Activated CD4-positive, alpha-beta T cell treated with anti-CD3 and anti-CD28 coated beads for 36 hours (primary cell): ENCODE measurements at places on chromosomes 1 and 21.
A peak's percentile ranks its signal among the peaks of the same experiment; 100 is the strongest.

- no peak for DNase-seq
Measured at GRCh38 chr21:23401278-23401677, 2206.0 kb downstream of the MRPL39 start.

- DNase-seq, result no peak
Measured at GRCh38 chr1:208510192-208510952, 266.2 kb upstream of the PLXNA2 start.

GRCh38 chr1:150551051-150551783 lies 2.0 kb downstream of the ADAMTSL4 start:
- peak; percentile 55 for DNase-seq

- no peak for DNase-seq
Measured at GRCh38 chr1:66452982-66453381, 81.0 kb upstream of the SGIP1 start.

- DNase-seq, result no peak
Measured at GRCh38 chr1:104238991-104239390, 489.3 kb downstream of the AMY1C start.

DNA sequence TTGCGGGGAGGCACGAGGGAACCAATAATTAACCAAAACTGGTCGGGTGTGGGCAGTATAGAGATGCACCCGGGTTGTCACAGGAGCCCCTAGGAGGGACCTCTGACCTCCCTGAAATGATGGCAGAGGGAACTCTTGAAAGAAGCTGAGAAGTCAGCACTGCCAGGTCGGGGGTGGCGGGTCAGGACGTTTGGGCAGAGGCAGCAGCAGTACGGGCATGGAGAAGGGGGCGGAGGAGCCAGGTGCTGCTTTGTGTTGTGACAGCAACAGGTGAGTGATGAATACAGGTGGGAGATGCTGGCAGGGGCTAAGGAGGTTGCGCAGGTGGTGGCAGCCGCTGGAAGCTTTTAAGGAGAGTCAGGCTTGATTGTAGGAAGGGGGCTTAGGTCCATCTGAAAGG lies 11.7 kb downstream of the TNFRSF1B start:
- DNase-seq, result no peak

GRCh38 chr1:6281511-6282402 lies 20.9 kb upstream of the GPR153 start:
- no peak for DNase-seq

DNA sequence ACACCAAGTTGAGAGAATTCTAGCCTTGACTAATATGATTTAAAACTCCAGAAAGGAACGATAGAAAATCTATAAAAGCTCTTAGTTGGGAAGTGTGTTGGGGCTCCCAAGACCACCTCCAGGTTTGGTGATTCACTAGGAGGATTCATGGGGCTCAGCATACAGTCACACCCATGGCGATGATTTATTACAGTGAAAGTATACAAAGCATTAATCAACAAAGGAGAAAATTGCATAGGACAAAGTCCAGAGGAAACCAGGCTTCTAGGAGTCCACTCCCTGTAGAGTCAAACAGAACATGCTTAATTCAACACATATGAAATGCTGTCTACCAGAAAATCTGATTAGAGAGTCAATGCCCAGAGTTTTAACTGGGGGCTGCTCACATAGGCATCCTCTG lies 4.8 kb downstream of the CDCA8 start:
- no peak for DNase-seq

- no peak for DNase-seq
Measured at GRCh38 chr21:36640174-36640720, 58.7 kb upstream of the SIM2 start.

DNA sequence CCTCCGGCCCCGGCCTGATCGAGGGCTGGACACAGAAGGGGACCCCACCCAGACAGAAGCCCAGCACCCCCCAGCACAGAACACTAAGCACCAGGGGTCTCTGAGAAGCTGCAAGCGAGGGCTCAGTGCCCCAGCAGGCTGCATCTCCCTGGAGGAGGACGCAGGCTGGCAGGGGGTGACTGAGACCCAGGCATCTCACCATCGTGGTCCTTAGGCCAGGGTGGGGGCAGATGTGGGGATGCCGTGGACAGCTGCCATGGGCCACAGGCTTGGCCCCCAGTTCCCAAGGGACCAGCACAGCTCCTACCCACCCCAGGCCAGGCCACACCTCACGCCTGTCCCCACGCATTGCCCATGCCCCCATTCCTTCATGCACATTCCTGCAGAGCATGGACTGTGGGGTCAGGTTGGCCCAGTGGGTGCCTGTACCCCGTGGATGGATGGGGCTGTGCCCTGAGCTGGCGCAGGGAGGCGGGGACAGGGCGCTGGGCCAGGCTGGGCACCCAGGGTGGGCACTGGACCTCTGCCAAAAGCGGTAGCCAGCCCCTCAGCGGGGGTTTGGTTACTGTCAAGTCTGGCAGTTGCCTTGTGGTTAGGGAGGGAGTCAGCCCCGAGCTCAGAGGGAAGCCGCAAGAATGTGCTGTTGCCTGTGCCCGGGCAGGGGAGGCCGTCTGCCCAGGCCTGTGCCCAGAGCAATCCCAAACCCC lies 61.5 kb downstream of the ARHGEF16 start:
- no peak for DNase-seq

- DNase-seq, result peak; percentile 55
Measured at GRCh38 chr1:32500387-32501209, 35.7 kb downstream of the ZBTB8B start.

DNA sequence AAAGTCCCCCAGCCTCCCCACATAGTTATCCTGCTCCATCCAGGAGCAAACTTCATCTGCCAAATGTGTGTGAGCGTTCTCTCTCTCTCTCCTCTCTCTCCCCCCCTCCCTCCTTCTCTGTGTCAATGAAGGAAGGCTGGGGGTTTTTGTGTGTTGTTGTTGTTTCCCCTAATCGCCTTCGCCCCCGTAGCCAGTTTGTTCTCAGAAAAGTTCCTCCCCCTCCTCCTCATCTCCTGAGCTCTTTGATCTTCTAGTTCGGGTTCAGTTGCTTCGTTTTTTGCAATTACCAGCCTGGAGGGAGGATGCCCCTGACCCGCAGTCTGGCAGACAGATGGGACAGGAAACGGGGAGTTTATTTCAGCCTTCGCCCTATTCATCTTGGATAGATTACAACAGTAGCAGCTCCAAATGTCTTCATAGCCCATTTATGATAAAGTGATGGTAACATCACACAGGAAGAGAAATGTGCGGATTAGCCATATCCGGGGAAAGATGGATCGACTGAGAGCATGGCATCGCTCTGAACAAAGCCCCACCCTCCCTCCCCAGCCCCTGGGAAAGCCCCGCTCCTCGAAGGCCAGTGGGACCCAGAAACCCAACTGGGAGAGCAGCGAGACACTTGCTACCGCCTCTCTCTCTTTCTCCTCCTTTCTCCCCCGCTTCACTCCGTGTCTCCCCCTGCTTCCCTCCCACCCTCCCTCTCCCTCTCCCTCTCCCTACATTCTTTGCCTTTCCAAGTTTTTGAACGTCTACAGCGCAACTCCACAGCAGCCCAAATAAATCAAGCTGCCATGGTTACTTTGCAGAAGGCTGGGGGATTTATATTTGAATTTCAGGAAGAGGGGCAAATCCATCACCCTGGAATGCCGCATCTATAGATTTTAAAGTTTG lies 139.7 kb upstream of the ARHGEF16 start:
- no peak for DNase-seq

- DNase-seq, result peak; percentile 86
Measured at GRCh38 chr1:44652445-44653106, 21.7 kb downstream of the TMEM53 start.

DNA sequence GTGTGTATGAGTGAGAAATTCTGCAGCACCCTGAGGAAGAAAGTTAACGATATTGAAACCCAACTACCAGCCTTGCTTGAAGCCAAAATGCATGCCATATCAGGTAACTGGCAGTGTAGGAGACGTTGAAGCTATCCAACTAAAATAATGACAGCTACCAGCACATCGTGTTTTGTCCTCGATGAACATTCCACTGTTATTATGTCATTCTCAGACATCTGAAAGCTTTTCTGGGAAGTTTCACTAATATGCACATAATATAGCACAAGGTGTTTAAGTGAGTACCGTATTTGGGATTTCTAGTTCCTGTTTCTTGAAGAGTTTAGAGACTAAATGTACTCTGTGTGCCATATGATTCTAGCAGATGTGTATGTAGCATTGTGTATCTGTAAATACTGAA lies 173.5 kb downstream of the DISC1 start:
- no peak for DNase-seq

GRCh38 chr1:248850536-248851251 lies 8.2 kb downstream of the ZNF692 start:
- no peak for DNase-seq

DNA sequence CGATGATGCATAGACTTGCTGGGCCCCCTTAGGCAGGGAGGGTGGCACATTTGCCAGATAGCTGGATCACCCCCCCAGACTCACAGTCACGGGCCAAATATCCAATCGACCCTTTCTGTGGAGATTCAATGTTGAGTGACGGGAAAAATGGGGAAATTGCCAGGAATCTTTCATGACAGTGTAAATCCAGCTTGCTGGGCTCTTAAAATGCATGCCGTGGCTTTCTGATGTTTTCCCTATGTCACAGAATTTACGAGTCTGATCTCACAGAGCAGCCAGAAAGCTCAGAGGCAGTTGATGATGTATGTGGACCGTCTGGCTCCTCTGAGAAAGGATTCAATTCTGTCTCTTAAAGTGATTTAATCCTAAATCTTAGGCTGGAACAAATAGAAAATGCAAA lies 150.1 kb upstream of the ZNF644 start:
- no peak for DNase-seq

- no peak for DNase-seq
Measured at GRCh38 chr1:197884173-197884572, 18.3 kb upstream of the C1orf53 start.

- no peak for DNase-seq
Measured at GRCh38 chr21:41319273-41319672, 2.7 kb downstream of the FAM3B start.

- no peak for DNase-seq
Measured at GRCh38 chr1:203151362-203152157, 24.0 kb downstream of the ADORA1 start.

DNA sequence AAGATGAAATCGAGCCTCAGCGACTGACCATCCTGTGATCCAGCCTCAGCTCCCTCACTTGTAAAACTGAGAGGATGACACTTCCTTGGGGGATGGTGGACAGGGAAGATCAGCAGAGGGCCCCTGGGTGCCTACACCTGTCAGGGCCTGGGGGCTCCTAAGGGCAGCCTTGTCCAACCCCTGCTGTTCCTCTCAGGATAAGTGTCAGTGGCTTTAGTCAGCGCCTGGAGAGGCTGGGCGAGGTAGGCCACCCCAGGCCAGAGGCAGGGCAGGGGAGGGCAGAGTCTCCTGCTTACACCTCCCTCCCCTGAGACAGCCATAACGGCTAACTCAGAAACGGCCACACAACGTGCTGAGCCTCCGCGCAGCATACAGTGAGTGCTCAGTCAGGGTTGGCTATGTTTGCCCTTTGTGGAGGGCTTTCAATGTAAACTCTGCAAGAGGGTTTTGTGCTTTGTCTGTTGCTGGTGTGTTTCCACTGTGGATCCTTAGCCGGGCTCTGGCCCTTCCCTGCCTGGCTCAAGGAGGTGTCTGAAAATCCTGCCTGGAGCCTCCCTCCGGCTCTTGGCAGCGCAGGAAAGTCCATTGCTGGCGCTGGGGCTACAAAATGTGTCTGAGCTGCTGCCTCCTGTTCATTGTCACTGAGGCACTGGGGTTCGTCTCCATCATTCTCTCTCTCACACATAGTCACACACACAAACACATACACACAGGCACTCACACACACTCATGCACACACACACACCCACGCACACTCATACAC lies 588.4 kb downstream of the PTPRU start:
- no peak for DNase-seq

DNA sequence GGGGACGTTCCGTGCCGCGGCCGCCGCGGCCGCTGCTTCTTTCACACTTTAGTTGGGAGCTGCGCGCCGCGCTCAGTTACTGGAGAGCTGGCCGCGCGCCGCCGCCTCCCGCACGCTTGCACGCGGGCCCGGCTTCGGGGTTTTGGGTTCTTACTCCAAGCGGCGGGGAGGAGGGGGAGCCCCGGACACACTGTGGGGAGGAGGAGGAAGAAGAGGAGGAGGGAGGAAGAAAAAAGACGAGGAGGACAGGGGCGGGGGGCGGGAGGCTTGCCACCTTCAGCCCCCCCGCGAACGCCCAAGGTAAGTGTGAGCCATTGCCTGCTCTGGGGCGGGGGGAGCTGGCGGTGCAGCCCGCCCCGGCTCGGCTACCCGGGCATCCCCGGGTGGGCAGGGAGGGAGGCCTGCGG lies 243 bp downstream of the C1orf21 start:
- no peak for DNase-seq

DNA sequence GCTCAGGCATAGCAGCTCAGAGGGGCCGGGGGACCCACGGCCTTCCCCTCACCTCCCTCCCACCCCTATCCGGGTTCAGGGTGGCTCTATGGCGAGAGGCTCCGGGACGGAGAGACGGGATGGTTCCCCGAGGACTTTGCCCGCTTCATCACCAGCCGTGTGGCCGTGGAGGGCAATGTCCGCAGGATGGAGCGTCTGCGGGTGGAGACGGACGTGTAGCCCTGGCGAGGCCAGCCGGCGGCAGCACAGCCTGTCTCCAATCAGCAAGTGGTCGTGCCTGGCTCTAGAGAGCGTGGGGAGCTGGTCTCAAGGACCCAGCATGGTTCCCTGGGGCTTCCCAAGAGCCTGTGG lies 25.9 kb downstream of the ARHGEF16 start:
- no peak for DNase-seq

GRCh38 chr1:203146042-203146369 lies 18.5 kb downstream of the ADORA1 start:
- no peak for DNase-seq
